ENCODE measurements at places on chromosomes 6 and 20. TPM values are rescaled to one million over a fixed set of nuclear protein-coding genes. Genes with fewer than 3 reads are reported as not detected.

DNA sequence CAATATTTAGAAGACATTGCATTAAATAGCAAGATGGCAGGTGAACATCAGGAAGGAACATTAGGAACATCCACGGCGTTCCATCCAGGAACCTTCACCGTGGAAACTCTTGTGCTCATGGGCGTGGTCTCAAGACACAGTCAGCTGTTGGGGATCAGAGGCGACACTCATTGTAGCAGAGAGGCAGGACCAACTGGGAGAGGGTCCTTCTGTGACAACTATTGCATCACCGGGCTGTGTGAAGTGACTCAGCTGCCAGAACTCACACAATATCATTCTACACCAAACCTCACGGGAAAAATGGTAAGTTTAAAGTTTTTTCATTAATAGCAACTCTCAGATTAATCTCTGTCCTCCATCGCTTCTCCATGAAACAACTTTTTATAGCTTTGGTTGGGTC, 334.8 kb upstream of the SULF2 start:
- no peak for DNase-seq

- DNase-seq = no peak
These were observed 84.6 kb downstream of the ELOVL4 start for GRCh38 chr6:79862711-79863110.

The FAXC gene
- not detected for total RNA-seq

The TMEM239 gene
- not detected for total RNA-seq

Measured in liver (tissue), 10 donors.